ENCODE measurements at places on chromosomes 7 and 10.

GRCh38 chr7:3950249-3950648 lies 649.2 kb downstream of the SDK1 start:
- DNase-seq: no peak

DNA sequence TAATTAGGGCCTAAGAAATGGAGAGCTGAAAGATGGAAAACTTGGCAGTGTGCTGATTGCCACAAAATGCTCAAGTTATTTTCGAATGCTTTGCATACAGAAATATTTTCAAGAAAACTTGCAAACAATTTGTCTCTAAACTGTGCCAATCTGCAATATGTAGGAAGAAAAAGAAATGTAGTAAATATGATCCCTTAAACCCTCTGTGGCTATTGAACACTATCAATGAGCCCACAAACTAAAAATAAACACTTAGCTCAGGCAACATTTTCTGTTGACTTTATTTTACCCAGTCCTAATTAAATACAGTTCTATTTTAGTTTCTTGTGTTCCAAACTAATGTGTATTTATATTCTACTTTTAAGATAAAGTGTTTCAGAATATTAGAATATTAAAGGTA lies 342.1 kb downstream of the SEMA3D start:
- DNase-seq: no peak

GRCh38 chr10:49579621-49580020 lies 30.5 kb upstream of the SLC18A3 start:
- no peak for DNase-seq

DNA sequence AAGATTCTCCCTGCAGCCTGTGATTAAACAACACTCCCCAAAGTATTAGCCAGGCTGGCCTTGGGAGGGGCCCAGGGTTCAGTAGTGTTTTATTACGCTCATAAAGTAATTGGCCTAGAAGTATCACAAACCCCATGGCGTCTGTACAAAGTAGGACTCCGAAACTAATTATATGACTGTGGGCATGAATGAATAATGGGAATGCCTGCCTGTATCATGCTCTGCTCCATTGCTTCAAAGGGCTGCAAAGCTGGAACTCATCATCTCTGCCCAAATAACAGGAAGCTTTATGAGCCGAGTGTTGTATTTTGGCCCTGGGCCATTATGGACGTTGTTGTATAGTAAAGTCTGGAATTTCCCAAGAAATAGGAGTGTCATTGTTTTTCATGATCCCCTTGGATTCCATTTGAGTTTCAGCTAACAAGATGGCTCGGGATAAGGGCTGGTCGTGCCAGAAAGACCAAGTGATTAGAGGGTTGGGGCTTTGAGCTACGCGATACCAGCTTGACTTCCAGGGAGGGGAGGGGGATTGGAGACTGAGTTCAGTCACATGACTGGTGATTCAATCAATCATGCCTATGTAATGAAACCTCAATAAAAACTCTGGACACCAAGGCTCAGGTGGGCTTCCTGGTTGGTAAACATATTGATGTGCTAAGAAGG lies 65.3 kb upstream of the NPTX2 start:
- DNase-seq: no peak
